ENCODE measurements at places on chromosomes 5 and 9. TPM values are rescaled to one million over a fixed set of nuclear protein-coding genes. Genes with fewer than 3 reads are reported as not detected.

The BNC2 gene
- polyA plus RNA-seq, result 0.36 TPM

The CD14 gene
- 115 TPM for polyA plus RNA-seq

The LMX1B gene
- not detected for polyA plus RNA-seq

The OR1J2 gene
- polyA plus RNA-seq, result not detected

The ZNF883 gene
- 1.0 TPM for polyA plus RNA-seq

The CDH18 gene
- polyA plus RNA-seq, result not detected

The BASP1 gene
- 53.0 TPM for polyA plus RNA-seq

The PCDHGC3 gene
- polyA plus RNA-seq, result 99.0 TPM

The SLC6A18 gene
- polyA plus RNA-seq, result not detected

The TLX3 gene
- not detected for polyA plus RNA-seq

The SLC36A2 gene
- not detected for polyA plus RNA-seq

The CCIN gene
- polyA plus RNA-seq, result 0.63 TPM

The IL4 gene
- not detected for polyA plus RNA-seq
